ENCODE measurements at places on chromosomes 4 and X. TPM values are rescaled to one million over a fixed set of nuclear protein-coding genes. Genes with fewer than 3 reads are reported as not detected.

GRCh38 chr4:180799798-180800197 is 1443.4 kb upstream of the TENM3 start:
- H3K4me1 ChIP-seq = no peaks in the 10 kb centered on the region
- no peaks in the 10 kb centered on the region for H3K36me3 ChIP-seq
- no peak for DNase-seq
- no peaks in the 10 kb centered on the region for H3K27me3 ChIP-seq

- no peak overlapping the region for H3K4me3 ChIP-seq
- no peaks in the 10 kb centered on the region for H3K4me1 ChIP-seq
- no peak for DNase-seq
- H3K27me3 ChIP-seq = peaks cover 5% of the 10 kb centered on the region
- no peak overlapping the region for H3K27ac ChIP-seq
These were observed 371.0 kb downstream of the BCOR start for GRCh38 chrX:39726771-39727170.

The NWD2 gene
- total RNA-seq = not detected

The ARHGAP36 gene
- not detected for total RNA-seq

The AGTR2 gene
- total RNA-seq = not detected

DNA sequence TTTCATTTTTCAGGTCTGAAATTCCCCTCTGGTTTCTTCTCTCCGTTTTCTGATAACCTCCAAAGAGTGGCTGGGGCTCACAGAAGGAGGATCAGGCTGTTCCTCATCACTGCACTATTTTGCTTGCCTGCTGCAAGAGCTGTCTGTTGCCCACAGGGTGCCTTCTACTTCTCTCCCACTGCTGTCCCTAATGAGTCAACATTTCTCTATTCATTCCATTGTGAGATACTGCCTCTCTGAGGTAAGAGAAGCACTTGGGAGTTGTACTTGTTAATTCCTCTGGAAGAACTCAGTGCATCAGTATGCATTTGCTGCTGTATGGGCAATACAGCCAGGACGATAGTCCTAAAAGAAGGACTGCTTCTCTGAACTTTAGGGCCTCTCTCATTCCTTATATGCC is 34.8 kb downstream of the CT47B1 start:
- no peaks in the 10 kb centered on the region for H3K27me3 ChIP-seq
- no peak overlapping the region for H3K27ac ChIP-seq
- no peak overlapping the region for H3K4me3 ChIP-seq
- no peaks in the 10 kb centered on the region for H3K4me1 ChIP-seq

The GPRASP3 gene
- total RNA-seq = 0.10 TPM

The WWC2 gene
- 0.19 TPM for total RNA-seq

- no peak for DNase-seq
- no peak overlapping the region for H3K27ac ChIP-seq
- no peak overlapping the region for H3K4me3 ChIP-seq
- H3K36me3 ChIP-seq = no peaks in the 10 kb centered on the region
- no peaks in the 10 kb centered on the region for H3K4me1 ChIP-seq
These were observed 119.0 kb downstream of the RTL3 start for GRCh38 chrX:78540171-78540570.
